ENCODE measurements at places on chromosomes 4 and X.

DNA sequence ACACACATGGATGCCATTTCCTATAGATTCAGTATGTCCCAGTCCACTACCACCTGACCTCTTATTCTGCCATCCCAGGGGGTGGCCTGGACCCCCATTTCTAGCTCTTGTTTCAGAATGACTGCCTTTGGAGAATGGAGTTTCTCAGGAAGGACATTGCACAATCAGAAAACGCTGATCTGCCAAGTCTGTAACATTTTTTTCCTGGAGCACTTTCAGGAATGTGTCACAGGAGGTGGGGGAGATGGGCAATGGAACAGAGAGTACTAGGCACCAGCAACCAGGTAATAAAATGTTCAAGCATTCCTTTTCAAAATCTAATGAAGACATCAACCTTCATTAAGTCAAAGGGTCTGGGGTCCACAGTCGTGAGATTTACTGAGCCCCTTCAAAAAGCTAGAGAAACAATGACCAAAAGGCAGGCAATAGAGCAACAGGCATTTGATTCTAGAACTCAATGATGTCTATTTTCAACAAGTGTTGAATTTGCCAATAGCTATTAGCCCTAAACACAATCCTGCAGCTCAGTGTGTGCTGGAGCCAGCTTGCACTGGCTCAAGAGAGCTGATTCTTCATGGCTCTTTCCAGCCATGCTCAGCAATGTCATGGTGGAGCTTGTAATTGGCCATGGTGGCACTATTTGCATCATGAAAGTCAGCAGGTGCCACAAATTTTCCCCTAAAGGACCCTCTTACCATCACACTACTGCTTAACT is 87.1 kb downstream of the KDR start:
- DNase-seq, result no peak
- H3K27me3 ChIP-seq, result no peaks in the 10 kb centered on the region
- no peak overlapping the region for H3K27ac ChIP-seq
- no peak overlapping the region for H3K4me3 ChIP-seq

DNA sequence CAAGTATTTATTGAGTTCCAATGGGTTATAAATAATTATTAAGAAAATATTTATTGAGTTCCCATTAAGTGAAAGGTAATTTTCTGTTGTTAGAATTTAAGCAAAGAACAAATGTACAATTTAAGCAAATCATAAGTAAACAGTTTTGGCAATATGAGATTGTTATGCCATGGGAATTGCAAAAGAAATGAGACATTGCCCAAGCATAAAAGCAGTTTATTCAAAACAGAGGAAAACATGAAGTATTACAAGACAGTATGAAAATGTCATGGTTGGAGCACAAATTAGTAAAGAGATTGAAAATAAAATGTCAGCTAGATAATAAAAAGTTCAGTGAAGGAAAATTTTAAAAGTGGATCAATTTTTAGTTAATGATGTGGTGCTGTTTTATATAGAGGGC is 706.1 kb upstream of the EPHA5 start:
- H3K27me3 ChIP-seq, result no peaks in the 10 kb centered on the region
- DNase-seq, result no peak
- no peaks in the 10 kb centered on the region for H3K4me1 ChIP-seq

- H3K4me1 ChIP-seq, result peaks cover 15% of the 10 kb centered on the region
- H3K27me3 ChIP-seq, result no peaks in the 10 kb centered on the region
- no peak overlapping the region for H3K4me3 ChIP-seq
- peak; percentile 84 for DNase-seq
- H3K36me3 ChIP-seq, result no peaks in the 10 kb centered on the region
Observed at GRCh38 chrX:37745354-37745753, 34.5 kb upstream of the CYBB start.

- H3K36me3 ChIP-seq, result no peaks in the 10 kb centered on the region
- no peaks in the 10 kb centered on the region for H3K27me3 ChIP-seq
- H3K4me3 ChIP-seq, result no peak overlapping the region
- no peak overlapping the region for H3K27ac ChIP-seq
Observed at GRCh38 chr4:8176547-8177399, 18.2 kb upstream of the ABLIM2 start.

DNA sequence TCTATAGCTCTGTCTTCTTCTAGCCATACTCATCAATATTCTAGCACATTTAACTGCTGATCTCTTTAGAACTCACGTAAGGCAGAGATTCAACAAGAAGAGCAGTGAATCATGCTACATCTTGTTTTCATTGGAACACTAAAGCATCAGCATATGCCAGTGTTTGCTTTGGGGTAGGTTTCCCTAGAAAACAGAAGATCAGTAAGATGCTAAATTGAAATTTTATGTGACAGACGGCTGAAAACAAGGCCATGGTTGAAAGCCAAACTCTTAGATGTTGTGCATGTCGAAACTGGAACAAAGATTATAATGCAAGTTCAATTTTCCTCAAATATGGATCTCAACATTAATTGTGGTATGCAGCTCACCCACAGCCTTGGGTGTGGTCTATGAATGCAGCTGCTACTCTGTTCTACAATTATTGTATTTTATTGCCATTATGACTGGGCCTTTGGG is 107.6 kb downstream of the PDLIM5 start:
- H3K36me3 ChIP-seq, result no peaks in the 10 kb centered on the region
- H3K27me3 ChIP-seq, result no peaks in the 10 kb centered on the region
- DNase-seq, result no peak
- H3K4me3 ChIP-seq, result no peak overlapping the region
- H3K4me1 ChIP-seq, result no peaks in the 10 kb centered on the region

DNA sequence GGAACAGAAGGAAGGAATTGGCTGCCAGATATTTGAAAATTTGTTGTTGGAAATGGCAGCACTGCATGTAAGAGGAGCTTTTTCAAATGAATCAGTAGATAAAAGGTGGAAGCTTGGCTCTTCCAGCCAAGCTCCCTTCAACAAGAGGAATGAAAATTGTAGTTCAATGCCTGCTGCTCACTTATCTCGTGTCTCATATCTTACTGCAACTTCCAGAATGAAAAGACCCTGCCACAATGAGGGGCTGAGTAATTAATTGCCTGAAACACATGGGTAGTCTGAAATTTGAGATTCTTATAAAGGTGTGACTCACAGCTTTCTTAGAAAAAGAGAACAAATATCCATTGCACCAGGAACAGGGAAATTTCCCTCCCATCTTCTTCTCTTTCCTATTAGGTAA is 53.0 kb downstream of the HAND2 start:
- H3K4me1 ChIP-seq, result no peaks in the 10 kb centered on the region
- H3K27ac ChIP-seq, result no peak overlapping the region
- no peaks in the 10 kb centered on the region for H3K27me3 ChIP-seq
- DNase-seq, result no peak

GRCh38 chr4:184785813-184786212 is 40.0 kb downstream of the ACSL1 start:
- H3K36me3 ChIP-seq, result no peaks in the 10 kb centered on the region
- no peak overlapping the region for H3K4me3 ChIP-seq
- peaks cover 2% of the 10 kb centered on the region for H3K27me3 ChIP-seq
- DNase-seq, result peak; percentile 39
- peaks cover 21% of the 10 kb centered on the region for H3K4me1 ChIP-seq

GRCh38 chrX:12240491-12240890 is 102.2 kb downstream of the FRMPD4 start:
- no peak overlapping the region for H3K4me3 ChIP-seq
- H3K36me3 ChIP-seq, result no peaks in the 10 kb centered on the region
- H3K27me3 ChIP-seq, result no peaks in the 10 kb centered on the region
- no peaks in the 10 kb centered on the region for H3K4me1 ChIP-seq
- no peak overlapping the region for H3K27ac ChIP-seq

DNA sequence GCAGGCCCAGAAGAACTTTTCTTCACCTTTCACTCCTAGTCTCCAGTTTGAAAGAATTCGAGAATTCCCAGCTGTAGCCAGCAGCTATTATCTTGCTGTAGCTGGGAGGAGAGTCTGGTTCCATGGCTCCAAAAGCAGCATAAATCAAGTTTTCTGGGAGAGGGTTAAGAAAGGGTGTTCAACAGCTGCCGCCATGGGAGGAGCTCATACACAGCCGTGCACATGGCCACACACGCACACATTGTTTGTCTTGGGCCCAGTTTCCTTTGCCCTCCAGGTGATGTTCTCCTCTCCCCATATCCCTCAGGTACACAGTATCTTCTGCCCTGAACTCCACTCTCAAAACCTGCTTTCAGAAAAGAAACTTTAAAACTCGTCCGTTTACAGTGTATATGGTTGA is 4.1 kb upstream of the GPC3 start:
- H3K4me3 ChIP-seq, result no peak overlapping the region
- H3K36me3 ChIP-seq, result no peaks in the 10 kb centered on the region
- no peaks in the 10 kb centered on the region for H3K27me3 ChIP-seq
- no peak for DNase-seq

DNA sequence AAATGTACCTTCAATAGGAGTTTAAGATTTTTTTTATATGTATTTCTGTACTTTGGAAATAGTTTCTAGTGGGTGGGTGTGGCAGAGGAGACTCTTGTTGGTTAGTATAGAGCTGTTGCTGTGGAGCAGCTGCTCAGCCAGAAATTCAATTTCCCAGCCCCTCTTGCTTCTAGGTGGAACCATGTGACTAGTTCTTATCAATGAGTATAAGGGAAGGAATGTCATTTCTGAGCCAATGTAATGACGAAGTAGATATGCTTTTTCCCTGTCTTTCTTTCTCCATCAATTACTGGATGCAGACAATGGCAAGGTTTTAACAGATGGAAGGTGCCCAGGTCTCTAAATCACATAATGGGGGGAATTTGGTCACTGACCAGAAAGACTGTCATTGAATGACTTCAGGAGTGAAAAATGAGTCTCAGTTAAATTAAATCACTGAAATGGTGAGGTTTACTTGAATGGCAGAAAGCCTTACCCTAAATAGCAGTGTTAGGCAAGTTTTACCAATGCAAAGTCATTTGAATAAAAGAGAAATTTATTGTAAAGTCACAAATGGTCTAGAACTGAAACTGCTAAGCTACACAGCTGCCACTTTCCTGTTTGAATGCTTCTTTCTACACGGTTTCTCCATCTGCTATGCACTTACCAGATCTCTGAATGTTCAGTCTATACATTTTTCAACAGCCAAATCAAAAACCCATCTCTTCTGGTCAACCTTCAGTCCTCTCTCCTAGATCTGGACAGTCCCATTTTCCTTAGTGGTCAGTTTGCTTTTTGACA is 795.4 kb upstream of the MAGEB2 start:
- H3K27ac ChIP-seq, result no peak overlapping the region
- H3K4me1 ChIP-seq, result no peaks in the 10 kb centered on the region
- H3K27me3 ChIP-seq, result no peaks in the 10 kb centered on the region
- H3K36me3 ChIP-seq, result no peaks in the 10 kb centered on the region

- DNase-seq, result no peak
- H3K4me1 ChIP-seq, result no peaks in the 10 kb centered on the region
- no peak overlapping the region for H3K4me3 ChIP-seq
- no peak overlapping the region for H3K27ac ChIP-seq
Observed at GRCh38 chr4:9927341-9928007, 93.8 kb downstream of the SLC2A9 start.

- no peaks in the 10 kb centered on the region for H3K27me3 ChIP-seq
- peaks cover 11% of the 10 kb centered on the region for H3K4me1 ChIP-seq
- H3K36me3 ChIP-seq, result peaks cover 3% of the 10 kb centered on the region
- no peak overlapping the region for H3K27ac ChIP-seq
- no peak for DNase-seq
Observed at GRCh38 chr4:142369141-142369540, 477.0 kb downstream of the INPP4B start.

GRCh38 chr4:144820011-144820727 is 174.2 kb downstream of the HHIP start:
- no peaks in the 10 kb centered on the region for H3K4me1 ChIP-seq
- no peak overlapping the region for H3K27ac ChIP-seq
- H3K27me3 ChIP-seq, result no peaks in the 10 kb centered on the region
- H3K36me3 ChIP-seq, result no peaks in the 10 kb centered on the region

DNA sequence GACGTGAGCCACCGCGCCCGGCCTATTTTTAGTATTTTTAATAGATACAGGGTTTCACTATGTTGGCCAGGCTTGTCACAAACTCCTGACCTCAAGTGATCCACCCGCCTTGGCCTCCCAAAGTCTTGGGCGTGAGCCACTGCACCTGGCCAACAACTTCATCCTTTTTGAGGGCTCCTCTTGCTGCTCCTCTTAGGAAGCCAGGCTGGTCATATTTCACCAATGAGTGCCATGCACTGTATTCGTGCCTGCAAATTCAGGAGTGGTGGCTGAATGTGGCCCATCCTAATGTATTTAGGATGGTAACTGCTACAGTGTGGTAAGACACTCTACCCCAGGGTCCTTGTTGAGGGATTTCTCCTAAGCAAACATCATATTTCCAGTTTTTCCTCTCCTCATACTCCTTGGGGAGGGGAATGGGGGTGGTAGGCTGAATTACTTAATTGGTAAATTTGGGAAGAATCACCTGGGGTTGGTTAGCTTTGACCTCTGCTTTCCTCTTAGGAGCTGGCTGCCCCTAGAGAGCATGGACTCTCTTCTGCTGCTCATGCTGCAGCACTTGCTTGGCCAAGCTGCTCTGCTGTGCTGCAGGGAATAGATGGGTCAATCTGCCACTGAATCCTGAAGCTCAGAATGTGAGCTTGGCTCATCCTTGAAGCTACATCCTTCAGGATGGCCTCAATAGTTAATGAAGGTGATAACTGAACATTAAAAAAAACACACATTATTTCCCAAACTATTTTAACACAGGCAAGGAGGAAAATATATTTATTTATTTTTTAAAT is 167.4 kb downstream of the HS3ST1 start:
- H3K27ac ChIP-seq, result no peak overlapping the region
- no peak overlapping the region for H3K4me3 ChIP-seq
- no peak for DNase-seq
- H3K4me1 ChIP-seq, result no peaks in the 10 kb centered on the region
- H3K27me3 ChIP-seq, result no peaks in the 10 kb centered on the region
- no peaks in the 10 kb centered on the region for H3K36me3 ChIP-seq

DNA sequence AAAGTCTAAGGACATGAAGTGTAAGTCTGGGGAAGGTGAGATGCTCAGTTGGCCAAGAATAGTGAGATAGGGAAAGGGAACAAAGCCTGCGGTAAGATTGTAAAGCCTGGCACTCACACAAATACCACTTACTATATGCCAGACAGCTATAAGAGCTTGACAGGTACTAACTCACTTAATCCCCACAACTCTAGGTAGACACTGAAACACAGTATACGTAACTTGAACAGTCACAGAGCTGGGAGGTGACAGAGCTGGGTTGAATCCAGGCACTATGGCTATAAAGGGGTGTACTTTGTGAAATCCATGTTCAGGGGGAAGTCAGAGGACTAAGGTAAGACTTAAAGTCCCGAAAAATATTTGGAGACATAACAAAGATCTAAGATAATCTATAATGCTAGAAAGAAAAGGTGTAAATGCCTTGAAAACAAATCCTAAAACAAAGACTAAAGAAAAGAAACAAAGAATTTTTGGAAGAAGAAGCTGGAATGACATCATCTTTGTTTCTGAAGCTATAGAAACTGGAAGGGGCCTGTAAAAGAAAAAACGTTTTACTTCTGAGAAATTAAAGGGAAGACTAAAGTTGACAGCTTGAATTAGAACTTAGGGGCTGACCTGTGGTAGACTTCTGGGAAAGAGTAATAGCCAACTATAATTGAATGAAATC is 172.5 kb downstream of the PPP3CA start:
- H3K27me3 ChIP-seq, result no peaks in the 10 kb centered on the region
- no peaks in the 10 kb centered on the region for H3K4me1 ChIP-seq
- DNase-seq, result no peak
- no peaks in the 10 kb centered on the region for H3K36me3 ChIP-seq
- H3K4me3 ChIP-seq, result no peak overlapping the region
- H3K27ac ChIP-seq, result no peak overlapping the region

Data from DND-41 (cell line).